ENCODE measurements at places on chromosomes 3 and 15.

DNA sequence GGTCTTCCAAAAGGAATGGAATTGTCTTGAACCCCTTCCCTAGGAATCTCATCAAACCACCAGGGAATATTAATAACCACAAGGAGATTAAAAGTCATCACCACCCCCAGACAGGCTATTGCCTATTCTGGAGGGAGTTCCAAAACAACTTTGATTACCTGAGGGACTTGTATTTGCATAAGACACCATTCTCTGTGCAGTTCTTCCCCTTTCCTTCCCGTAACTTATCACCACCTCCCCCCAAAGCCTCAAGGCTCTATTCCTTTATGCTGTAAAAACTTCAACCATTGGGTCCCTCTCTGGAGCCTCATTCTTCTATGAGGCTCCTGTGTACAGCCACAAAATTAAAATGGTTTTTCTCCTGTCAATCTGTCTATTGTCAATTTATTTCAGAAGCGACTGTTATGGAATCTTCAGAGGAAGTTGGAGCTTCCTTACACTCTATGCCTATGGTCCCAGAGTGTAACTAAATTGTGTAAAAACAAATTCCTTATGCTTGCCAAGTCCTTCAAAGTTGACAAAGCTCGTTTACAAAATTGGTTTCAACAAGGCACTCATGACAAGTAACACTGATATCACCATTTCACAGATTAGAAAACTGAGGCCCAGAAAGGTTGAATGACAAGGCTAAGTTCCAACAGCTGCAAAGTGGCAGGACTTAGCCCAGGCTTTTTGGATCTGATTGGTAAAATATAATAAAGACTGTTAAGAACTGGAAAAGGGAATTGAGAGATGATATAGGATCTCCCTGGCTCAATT, 68.3 kb upstream of the HERC1 start:
- no peak for DNase-seq

DNA sequence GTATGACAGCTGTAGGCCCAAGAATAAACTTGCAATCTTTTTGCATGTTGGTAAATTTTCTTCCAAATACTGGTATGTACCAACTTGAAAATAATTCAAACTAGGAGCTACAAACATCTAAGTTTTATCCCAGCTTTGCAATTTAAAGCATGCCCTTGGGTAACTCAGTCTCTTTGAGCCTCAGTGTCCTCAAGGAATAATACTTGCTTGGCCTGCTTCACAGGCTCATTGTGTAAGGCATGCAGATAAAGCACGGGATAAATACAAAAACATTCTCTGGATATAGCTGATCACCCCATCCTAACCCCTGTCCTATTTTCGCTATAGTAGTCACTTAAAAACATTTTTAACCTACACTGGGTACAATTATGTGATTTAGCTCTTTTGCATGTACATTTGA, 9.6 kb upstream of the TMEM44 start:
- no peak for DNase-seq

DNA sequence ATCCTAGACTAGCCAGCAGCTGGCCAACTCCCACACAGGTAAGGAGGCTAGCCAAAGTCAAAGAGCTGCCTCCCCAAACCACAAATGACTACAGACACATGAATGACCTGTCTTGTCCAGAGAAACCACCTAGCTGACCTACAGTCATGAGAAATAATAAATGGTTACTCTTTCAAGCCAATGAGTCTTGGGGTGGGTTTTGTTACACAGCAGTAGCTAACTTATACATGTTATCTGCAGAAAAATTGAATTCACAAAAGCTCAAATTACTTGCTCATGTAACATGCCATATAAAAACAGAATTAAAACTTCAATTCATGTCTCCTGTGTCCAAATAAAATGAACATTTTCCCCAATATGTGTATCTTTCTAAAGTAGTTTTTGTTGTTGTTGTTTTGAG, 307.4 kb upstream of the NR2F2 start:
- DNase-seq: no peak

DNA sequence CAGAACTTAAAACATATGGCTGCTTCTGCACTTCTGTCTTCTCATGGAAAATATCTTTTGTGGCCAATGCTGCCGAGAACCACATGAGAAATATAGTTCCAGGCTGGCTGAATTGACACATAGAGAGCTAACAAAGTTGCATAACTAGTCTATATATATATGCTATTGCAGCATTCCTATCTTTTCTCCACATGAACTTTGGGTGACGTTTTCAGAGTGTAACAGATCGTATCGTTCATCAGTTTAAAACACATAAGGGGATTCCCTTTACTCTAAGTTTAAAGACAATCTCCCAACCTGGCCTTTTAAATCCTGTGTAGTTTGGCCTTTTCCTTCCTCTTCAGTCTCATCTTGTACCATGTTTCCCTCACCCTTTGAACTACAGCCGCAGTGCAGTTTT, 394.2 kb upstream of the CBLB start:
- DNase-seq: no peak

DNA sequence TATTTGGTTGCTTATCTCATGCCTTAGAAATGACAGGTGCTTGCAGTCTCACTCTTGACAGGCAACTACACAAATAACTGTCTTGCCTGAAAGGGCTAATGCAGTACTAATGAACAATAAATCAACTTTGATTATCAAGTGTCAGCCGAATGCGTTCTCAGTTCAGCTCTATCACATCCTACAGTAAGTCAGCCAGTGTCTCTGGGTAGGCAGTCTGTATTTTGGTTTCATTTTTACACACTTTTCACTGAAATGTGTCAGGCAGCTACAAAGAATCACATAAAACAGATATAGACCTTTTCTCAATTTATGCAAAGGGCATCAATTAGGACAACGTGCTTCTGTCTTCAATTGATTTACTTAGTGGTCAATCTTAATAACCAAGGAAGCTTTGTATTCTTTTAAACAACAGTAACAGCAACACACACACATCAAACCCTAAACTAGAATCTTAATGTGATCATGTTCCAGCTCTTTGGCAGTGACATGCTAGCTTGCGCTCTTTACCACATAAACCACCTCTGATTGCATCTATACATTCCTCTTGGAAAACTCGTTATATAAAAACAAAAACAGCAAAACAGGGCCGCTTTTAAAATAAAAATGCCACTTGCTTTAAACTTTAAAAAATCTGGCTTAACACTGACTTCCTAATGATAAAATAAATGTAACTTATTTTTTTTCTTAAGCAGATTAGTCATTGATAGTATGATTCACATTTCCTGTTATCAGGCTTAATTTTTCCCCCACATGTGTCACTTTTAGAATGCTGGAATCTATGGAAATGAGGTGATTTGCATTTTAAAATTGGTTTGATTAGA, 520.4 kb downstream of the FOXP1 start:
- DNase-seq: no peak

GRCh38 chr3:188869628-188870027, 302.1 kb upstream of the TPRG1 start:
- no peak for DNase-seq

- no peak for DNase-seq
Observed at GRCh38 chr3:175620532-175620931, 761.4 kb downstream of the NAALADL2 start.

- DNase-seq: no peak
Observed at GRCh38 chr3:157662171-157662570, 159.0 kb upstream of the VEPH1 start.

- DNase-seq: no peak
Observed at GRCh38 chr3:71430941-71431552, 152.5 kb downstream of the FOXP1 start.

- DNase-seq: no peak
Observed at GRCh38 chr15:93500155-93500554, 411.1 kb upstream of the RGMA start.

GRCh38 chr15:62582580-62582979, 417.5 kb upstream of the C2CD4B start:
- no peak for DNase-seq

DNA sequence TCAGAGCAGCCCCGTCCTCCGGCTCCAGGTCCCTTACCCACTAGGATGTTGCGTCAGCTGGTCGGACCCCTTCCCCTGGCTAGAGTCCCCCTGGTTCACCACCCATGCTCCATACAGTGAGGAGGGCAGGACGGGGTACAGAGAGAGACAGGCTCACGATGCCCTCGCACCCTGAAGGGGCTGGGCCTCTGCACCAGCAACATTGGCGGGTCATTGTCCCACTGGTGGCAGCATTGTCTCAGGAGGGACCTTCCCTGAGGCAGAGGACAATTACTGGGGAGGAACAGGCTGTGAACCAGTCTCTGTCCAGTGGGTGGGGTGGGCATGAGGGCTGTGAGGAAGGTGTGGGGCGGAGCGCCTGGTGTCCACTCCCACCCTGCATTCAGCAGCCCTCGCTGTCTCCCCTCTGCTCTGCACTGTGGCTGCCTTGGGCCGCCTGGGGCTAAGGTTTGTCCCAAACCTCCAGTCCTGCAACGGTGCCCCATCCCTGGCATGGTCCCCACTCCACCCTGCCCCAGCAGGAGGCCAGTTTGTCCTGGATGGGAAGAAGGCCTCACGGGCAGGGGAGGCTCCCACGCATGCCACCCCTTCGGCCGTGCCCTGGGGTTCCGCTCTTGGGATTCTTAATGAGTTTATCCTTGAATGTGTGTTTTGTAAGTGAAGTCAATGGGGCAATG, 48.0 kb upstream of the KLF13 start:
- no peak for DNase-seq

GRCh38 chr3:183962807-183963206, 54.9 kb downstream of the ABCC5 start:
- no peak for DNase-seq
